EH (cell line): ENCODE measurements at places on chromosomes 1 and 21.

DNA sequence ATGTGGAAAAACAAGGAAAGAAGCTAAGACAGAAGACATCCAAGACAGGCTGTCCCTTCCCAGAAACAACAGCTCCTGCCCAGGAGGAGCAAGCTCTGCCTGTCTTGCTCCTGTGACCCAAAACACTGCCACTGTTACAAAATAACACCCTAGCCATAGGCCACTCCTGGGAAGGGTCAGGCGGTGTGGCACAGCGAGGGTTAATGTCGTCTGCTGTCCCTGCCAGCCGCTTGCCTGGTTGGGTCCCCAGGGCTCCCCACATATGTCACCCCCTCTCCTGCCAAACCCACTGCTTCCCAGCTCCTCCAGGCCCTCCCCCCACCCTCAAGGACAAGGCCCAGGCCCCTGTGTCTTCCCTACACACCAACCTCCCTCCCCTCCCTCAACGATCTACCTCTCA, 3.9 kb upstream of the NHLH1 start:
- DNase-seq: no peak

- peak; percentile 47 for DNase-seq
Measured at GRCh38 chr1:192810253-192810880, 1.5 kb downstream of the RGS2 start.

DNA sequence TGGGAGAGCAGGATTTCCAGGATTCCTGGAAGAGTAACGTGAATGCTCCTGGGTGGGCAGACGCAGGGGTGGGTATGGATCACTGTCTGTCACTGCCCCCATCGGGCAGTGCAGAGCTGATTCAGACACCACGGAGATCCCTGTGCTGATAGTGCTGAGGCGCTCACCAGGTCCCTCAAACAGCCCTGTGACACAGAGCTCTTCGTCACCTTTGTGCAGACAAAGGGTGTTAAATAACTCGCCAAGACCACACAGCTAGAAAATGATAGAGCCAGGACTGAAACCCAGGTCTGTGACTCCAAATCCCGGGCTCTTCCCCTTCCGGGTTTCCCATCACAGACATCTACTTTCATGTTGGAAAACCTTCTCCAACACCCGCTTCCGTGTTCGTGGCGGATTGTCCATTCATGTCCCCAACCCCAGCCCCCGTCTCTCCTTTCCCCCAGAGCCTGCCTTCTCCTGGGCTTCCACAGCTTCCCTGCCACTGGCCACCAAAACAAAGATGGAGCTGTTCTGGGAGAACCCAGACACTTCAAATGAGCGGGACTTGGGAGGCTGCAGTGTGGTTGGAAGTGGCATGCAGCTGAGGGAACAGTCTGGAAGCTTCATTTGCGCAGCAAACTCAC, 2.6 kb downstream of the EFHD2 start:
- peak; percentile 30 for DNase-seq

DNA sequence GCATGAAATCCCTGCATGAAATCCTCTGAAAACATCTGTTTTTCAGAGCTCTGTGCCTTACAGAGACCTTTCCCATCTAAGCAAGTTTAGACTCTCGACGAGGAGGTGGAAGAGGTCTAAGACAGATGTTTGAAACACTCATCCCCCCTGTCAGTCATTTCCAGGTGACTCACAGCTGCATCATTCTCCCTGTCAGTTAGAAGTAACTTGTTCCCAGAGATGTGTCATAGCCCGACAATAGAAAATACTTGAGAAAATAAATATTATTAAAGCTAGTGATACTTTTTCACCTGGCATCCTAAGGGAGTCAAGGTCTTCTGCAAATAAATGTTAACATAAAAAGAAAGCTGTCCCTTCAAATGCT, 41.6 kb upstream of the SEC16B start:
- DNase-seq: peak; percentile 58

DNA sequence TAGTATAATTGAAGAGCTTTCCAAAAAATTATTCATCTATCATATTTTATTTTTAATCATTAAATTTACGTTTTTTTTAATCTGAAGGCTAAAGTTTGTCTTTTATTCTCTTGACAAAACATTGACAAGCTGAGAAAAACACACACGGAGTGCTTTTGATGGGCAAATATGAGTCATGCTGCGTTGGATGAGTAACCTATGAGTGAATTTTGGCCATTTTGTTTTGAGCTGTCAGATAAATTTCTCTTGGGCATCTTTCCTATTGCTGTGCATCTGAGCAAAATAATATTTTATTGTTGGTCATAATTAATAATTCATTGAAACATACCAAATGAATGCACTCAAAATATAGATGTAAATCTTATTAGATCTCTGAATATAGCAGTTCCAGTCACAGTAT, 1144.1 kb upstream of the ADGRL2 start:
- DNase-seq: no peak

- peak; percentile 44 for DNase-seq
Measured at GRCh38 chr1:224615861-224616755, at the start of gene CNIH3. Gene CNIH3, plus strand, starts transcription at chr1:224616317. Its CDS starts 858 bp downstream, at chr1:224617175.

GRCh38 chr1:81937791-81938450, 137.2 kb downstream of the ADGRL2 start:
- no peak for DNase-seq

- no peak for DNase-seq
Measured at GRCh38 chr1:155077758-155078445, 735 bp upstream of the EFNA3 start.

- DNase-seq: no peak
Measured at GRCh38 chr1:111717450-111717849, 21.7 kb downstream of the INKA2 start.

GRCh38 chr1:31414980-31415370, 2.0 kb downstream of the SERINC2 start:
- no peak for DNase-seq

GRCh38 chr1:46043458-46044017, 88.9 kb downstream of the PIK3R3 start:
- no peak for DNase-seq

DNA sequence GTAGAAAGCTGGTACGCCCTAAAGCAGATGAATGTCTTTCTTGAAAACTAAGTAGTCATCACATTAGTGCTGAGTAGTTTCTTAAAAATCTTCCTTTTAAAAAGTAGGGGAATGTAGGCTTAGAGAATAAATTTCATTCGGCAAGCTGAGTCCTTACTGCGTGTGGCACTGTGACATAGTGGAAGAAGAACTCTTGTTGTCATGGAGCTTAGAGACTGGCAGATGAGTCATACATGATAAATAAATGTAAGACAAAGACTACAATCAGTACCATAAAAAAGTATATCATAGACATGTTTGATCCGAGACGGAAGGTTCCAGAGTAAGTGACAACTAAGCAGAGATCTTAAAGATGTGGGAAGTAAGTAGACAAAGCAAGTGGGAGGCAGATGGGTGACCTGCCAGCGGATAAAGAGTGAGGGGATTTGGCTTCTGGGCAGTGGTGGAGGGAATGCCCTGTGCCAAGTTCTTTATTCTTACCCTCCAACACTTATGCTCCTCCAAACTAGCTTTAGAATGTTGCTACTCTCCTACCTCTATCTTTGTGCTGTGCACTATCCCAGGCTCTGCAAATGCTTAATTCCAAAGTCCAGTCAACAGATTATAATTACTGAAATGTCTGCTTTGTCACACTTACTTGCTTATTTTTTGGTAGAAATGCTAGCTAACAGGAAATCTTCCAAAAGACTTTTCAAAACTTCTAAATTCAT, 608.5 kb upstream of the USP24 start:
- peak; percentile 77 for DNase-seq
